ENCODE measurements at places on chromosomes 12 and 14.

- no peak for DNase-seq
Observed at GRCh38 chr12:51722431-51722830, 126.1 kb downstream of the FIGNL2 start.

DNA sequence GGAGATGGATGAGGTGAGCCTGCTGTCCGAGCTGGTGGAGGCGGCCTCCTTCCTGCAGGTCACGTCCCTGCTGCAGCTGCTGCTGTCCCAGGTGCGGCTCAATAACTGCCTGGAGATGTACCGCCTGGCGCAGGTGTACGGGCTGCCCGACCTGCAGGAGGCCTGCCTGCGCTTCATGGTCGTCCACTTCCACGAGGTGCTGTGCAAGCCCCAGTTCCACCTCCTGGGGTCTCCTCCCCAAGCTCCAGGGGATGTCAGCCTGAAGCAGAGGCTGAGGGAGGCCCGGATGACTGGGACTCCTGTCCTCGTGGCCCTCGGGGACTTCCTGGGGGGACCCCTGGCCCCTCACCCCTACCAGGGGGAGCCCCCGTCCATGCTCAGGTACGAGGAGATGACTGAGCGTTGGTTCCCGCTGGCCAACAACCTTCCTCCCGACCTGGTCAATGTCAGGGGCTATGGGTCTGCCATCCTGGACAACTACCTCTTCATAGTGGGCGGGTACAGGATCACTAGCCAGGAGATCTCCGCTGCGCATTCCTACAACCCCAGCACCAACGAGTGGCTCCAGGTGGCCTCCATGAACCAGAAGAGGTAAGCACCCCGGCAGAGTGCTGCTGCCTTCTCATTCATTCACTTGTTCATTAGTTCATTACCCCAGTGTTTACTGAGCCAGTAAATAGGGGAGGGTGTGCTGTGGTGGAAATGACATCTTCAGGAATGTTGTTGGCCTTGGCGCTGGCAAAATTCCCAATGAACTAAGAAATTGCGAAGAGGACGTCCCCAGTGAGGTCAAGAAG, 774 bp upstream of the MANSC4 start:
- DNase-seq, result peak; percentile 4

- no peak for DNase-seq
Observed at GRCh38 chr12:93060666-93061472, 131.8 kb upstream of the EEA1 start.

GRCh38 chr12:264269-264668, 1.6 kb upstream of the SLC6A13 start:
- DNase-seq, result no peak

DNA sequence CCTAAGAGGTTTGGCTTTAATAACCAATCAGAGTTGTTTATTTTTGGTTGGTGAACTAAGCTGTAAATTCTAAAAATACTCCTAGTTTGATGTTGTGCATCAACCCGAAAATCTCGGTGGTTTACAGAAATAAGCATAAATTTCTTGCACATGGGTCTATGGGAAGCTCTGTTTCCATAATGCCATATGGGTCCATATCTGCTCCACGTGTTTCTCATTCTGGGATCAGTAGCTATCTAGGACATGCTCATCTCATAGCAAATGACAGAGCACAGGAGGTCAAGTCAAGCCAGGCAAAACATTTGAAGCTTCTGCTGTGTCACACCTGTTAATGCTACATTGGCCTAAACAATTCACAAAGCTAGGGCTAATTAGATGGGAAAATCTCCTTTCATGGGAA, 23.1 kb downstream of the NUP37 start:
- DNase-seq, result no peak

DNA sequence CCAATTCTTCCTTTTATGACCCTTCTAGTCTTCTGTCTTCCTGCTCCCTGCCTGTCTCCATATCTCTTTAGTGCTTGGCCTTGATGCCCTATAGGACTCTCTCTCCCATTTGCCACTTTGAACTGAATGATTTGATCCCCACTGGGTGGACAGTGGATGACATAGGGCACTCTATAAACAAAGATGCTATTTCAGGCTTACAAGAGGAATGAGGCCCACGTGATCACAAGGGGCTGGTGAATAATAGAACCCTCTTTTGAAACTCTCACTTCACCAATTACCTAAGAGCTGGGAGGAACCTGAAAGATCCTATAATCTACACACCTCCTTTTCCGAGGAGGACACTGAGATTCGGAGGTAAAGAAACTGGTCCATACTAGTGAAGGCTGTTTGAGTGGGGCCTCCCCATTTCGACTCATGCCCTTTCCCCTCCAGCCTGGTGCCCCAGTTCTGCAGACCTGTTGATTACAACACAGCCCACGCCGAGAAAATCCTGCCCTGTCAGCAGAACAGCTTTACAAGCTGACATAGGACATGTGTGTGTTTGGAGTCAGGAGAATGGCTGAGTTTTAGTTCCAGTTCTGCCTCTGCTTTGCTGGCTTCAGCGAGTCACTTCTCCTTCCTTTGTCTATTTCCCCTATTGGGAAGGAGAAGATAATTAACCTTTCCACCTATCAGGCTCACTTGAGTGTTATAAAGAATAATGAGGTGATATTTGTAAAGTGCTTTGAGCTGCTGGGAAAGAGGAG, 400.3 kb downstream of the ZFP36L1 start:
- DNase-seq, result no peak

DNA sequence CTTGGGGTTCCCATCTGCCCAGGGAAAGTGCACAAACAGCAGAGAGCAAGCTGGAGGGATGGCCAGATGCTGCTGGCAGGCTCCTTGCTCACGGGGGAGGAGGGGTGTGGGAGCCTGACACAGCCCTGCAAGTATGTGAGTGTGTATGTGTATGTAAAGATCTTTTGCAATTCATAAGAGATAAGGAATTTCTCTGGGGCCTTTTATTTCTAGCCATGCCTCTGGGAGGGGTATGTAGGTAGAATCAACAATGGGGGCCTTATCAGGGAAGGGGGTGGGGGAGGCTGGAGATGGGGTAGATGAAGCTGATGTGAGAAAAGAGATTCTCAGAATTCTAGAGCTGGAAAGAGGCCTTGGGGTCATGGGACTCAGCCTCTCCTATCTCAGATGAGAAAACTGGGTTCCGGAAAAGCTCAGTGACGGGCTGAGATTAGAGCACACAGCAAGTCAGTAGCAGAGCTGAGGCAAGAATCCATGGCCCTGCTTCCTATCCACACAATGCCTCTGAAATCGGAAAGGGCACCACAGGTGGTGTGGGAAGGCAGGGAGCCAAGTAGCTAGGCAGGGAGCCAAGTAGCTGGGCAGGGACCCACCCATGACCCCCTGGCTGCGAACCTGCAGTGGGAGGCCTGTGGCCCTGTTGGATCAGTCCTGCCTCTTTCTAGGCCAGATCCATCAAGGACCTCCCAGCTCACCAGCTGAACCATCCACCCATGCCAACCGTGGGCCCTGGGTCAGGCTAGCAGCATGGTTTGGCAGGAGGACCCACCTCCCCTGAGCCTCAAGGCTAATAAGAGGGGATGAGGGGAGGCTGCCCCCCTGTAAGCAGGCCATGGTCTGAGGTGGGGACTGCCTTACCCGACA, 54.7 kb downstream of the PLEKHG3 start:
- DNase-seq, result no peak

DNA sequence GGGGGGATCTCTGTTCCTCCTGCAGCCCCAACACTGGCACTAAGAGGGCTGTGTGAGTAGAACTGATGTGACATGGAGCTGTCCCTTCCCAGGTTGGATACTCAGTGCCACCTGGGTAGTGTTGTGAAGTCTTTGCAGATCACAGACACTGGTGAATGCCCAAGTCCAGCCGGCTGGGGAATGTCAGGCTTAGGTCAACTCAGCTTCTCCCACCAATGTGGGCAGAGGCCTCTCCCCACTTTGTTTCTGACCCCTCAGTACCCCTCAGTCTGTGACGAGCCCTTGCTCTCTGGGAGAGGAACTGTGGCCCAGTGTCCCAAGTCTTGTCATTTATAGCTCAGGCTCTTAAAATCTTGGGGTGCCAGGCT, 11.3 kb downstream of the SLC25A29 start:
- no peak for DNase-seq

GRCh38 chr12:12925388-12925787, 26.6 kb downstream of the GPRC5D start:
- no peak for DNase-seq

DNA sequence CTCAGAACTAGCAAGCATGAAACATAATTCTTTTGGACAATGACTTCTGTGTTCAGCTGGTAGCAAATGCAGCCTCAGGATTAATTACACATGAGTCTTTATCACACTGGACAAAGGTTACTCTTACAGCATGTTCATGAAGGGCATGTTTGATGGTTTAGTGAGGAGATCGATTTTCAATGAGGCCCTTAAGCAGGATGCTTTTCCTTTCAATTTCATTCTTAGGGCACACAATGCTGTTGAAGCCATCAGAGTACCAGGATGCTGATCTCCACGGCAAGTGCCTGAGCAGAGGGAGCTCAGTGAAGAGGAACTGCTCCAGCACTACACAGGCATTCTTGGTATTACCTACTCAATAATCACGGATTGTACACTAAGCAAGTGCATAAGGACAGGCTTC, 542.0 kb downstream of the SNAPC1 start:
- no peak for DNase-seq

GRCh38 chr12:28217805-28218204, 27.5 kb downstream of the CCDC91 start:
- DNase-seq, result no peak

GRCh38 chr12:52587563-52587962, 13.7 kb downstream of the KRT72 start:
- no peak for DNase-seq

DNA sequence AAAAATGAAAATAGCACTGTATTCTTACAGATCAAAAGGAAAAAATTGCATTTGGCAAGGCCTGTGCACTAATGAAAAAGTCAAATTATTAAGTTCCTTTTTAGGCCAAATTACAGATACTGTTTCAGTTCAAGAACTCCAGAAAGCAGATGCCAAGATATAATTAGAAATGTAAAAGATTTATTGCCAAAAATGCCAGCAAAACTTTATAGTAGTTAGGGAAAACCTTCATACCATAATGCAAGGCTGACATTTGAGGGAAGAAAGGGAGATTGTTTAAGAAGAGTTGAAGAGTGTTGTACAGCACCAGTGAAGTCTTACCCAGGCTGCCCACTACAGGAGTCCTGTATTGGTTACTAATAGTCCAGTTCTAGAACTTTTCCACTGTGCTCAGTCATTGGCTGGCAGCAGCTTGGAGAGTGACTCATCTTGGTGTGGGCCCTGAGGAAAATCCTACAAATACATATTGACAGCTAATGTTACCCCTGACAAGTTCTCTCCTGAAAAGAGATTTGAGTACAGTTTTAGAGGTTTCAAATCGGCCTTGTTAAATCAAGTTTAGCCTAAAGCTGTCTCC, 600.4 kb downstream of the C12orf50 start:
- no peak for DNase-seq

DNA sequence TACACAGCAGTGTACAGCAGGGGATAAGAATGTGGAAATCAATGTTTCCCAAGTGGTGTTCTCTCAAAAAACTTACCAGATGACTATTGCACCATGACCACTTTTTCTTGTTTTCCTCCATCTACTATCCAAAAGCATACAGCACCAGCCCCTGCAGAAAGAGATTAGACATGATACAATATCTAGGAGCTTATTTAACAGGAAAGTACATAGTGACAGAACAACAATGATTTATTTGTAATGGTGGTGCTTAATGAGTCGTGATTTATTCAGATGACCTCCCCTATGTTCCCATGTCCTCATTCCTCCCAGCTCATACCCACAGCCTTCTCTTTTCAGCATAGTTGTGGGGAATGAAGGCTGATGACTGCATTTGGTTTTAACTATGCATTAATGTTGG, 413.6 kb downstream of the BTG1 start:
- no peak for DNase-seq

- no peak for DNase-seq
Observed at GRCh38 chr12:105253866-105254513, 18.0 kb upstream of the APPL2 start.

All from stimulated activated CD4-positive, alpha-beta T cell treated with anti-CD3 and anti-CD28 coated beads, TNF-alpha, amount 100 ng/mL, for 1 hour (primary cell).